ENCODE measurements at places on chromosomes 1 and 21.

GRCh38 chr1:201933840-201934430, 12.4 kb downstream of the LMOD1 start:
- no peak for DNase-seq

DNA sequence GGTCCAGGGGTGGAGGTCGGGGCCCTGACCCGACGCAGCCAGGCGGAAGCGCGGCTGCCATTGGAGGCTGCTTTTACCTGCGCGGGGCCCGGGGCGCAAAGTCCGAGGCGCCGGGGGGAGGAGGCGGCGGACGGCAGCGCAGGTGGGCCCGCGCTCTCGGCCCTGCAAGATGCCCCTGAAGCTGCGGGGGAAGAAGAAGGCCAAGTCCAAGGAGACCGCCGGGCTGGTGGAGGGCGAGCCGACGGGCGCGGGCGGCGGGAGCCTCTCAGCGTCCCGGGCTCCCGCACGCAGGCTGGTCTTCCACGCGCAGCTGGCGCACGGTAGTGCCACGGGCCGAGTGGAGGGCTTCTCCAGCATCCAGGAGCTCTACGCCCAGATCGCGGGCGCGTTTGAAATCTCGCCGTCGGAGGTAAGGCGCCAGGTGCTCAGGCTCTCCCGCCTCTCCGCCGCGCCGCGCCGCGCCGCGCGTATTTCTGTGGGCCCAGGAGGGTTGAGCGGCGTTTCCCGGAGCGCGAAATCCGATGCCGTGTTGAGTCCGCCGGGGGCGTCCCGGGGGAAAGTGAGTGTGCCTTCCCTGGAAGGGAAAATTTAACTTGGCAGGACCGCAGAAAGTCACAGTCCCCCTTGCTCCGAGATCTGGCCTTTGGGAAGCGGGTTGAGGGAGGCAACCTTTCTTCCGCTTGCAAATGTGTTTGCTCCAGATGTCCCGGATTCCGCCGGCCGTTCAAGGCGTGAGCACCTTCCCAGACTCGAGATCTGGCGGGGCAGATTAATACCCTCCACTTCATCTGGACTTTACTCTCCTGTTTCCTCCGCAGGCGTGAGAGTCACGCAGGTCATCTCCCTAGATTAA, at the start of gene GIPC2:
Gene GIPC2 (plus strand): TSS at position 41 of the 853 bp plus-strand sequence. CDS start 129 bp downstream, at position 170.
- no peak for DNase-seq

GRCh38 chr1:28981210-28981609, 66.8 kb downstream of the EPB41 start:
- no peak for DNase-seq

GRCh38 chr1:186212568-186213224, 162.4 kb downstream of the TPR start:
- DNase-seq, result peak; percentile 28

GRCh38 chr1:178048426-178048825, 45.5 kb upstream of the RASAL2 start:
- DNase-seq, result no peak

- no peak for DNase-seq
Observed at GRCh38 chr1:209674957-209675564, at the start of gene G0S2. G0S2 (plus strand) TSS chr1:209675412; CDS start chr1:209675685, 273 bp downstream.

GRCh38 chr1:183735069-183735860, 69.7 kb upstream of the RGL1 start:
- DNase-seq, result no peak

GRCh38 chr1:190101756-190102155, 375.9 kb downstream of the BRINP3 start:
- DNase-seq, result no peak

DNA sequence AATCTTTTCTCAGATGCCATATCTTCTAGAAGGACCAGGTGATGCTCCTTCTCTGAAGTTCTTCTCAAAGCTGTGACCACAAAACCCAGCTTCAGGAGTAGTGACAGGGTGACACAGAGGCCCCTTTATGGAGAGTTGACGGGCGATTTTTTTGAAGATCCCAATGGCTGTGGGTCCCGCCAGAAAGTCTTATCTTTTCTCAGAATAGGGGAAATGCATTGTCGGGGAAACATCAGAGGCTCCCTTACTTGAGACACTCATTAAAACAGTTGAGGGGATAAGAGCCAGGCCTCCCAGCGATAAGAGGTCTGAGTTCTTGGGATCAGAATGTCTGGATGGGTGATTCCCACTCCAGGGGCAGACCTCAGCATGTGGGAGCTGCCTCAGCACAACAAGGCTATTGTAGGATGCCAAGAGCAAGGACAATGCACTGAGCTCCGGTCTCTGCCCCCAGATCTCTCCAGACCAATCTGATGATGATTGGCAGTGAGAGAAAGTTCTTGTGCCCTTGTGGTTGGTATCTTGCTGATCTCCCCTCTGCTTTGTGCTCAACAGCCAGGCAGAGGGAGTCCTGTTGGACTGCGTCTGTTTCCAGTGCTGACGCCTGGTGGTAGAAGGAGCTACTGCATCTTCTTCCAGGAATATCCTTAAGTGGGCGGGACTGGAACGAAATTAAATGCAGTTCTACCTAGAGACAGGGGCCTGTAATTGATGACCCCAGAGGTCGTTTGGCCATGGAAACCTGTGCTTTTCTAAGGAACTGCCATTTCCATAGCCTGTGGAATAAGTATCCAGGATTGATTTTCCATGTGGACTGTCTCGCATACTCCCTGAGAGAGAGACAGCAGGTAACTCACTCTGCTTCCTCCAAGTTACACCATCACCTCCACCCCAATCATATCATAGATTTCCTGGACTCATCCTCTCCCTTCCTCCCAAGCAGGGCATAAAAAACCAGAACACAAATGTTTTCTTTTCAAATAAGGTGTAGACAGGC, 6.8 kb upstream of the ACKR1 start:
- peak; percentile 89 for DNase-seq

GRCh38 chr21:45359451-45360217, 45.3 kb upstream of the COL18A1 start:
- no peak for DNase-seq

DNA sequence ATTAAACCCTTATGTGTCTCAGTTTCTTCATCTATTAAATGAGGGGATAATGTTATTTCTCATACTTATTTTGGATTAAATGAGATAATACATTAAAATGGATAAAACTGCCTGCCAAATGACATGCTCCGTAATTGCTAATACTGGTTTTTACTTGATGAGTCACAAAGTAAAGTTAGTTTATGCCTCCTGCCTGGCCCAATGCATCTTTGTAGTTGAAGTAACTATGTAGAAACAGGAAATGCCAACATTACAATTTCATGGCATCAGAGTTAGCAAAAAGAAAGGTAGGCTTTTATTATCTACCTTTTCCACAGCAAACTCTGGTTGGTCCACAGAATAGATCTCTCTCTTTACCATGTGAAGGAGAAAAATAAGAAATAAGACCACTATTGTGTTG, 214.5 kb downstream of the TBX15 start:
- DNase-seq, result no peak

- DNase-seq, result no peak
Observed at GRCh38 chr1:200165493-200166220, 138.1 kb downstream of the NR5A2 start.

DNA sequence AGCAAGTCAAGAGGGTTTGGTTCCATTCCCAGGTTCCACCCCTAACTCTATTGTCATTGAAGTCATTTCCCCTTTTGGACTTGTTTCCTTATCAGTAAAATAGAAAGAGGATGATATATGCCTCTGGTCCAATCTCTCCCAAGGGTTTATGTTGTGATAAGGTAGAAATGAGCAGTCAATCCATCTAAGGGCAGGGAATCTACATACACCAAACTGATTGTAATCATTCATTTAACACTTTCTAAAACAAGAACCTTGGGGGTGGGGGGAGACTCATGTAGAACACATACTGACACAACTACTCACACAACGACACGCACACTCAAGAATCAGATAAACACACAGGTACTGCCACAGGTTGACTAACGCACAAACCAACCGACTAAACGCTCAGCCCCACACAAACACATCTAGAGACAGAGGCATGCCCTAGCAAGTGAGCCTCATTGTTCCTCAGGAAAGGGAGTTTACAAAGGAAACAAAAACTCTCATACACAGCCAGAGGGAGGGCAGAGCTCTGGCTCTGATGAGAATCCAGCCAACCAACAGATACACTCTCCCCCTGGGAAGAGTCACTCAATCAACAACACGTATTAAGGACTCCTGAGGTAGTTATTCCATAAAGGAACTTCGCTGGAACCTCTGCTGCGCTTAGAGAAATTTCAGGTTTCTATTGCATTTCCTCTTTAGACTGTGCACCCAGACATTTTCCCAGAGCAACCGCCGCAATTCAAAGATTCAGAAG, 1.0 kb downstream of the F11R start:
- peak; percentile 32 for DNase-seq

DNA sequence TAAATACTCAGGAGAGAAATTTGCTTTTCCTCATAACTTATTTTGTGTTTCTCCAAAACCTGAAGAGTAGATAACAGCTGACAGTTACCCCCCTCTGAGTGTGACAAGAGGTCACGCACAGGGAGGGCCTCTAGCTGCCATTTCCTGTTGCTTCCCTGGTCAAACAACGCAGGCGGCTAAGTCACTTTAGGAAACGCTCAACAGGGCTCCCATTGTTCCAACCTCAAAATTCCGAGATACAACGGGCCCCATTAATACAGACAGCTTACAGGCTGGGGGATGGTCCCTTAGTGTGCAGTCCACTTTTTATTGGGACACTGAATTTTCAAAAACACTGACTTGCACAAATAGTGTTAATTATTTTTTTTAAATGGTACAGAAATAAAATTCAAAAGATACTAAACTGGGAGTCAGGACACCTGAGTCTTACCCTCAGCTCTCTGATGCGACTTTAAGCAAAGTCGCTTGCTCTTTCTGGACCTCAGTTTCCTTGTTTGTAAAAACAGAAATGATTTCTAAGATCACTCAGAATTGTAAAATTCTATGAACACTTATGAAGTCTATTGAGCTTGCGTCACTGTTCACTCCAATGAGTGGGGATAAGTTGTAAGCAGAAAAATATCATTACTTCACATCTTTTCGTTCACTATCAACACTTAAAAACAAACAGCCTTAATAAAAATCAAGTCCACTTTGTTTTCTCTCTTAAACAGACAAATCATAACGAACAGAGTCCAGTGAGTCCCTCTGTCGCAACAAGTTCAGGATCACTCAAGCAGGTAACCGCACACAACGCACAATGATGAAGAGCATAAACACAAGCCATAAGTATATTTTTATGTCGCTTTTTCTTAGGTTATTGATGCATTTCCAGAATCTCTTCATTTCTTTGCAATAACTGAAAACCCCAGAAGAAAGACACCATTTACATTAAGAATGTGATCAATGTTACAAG, 13.5 kb downstream of the LZIC start:
- DNase-seq, result peak; percentile 3
